ENCODE measurements at places on chromosomes 7 and 10.
A peak's percentile ranks its signal among the peaks of the same experiment; 100 is the strongest.

DNA sequence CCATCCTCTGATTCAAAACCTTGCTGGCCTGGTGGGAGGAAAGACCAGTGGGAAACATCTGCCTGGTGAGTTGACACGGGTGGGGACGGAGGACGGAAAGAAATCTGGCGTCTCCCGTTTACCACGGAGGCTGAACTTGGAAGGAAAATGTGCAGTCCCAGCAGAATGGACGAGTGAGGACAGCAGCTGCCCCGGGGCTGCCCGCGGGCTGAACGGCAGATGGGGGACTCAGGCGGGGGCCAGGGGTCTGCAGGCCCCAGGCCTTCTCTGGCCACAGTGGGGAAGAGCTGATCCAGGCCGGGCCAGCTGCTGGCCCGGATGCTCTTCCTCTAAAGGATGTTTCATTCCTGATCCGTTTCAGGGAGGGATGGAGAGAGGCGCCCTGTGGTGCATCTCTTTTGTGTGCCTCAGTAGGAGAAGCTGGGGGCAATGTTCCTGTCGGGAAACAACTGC, 147.5 kb upstream of the CHST15 start:
- no peak for DNase-seq

DNA sequence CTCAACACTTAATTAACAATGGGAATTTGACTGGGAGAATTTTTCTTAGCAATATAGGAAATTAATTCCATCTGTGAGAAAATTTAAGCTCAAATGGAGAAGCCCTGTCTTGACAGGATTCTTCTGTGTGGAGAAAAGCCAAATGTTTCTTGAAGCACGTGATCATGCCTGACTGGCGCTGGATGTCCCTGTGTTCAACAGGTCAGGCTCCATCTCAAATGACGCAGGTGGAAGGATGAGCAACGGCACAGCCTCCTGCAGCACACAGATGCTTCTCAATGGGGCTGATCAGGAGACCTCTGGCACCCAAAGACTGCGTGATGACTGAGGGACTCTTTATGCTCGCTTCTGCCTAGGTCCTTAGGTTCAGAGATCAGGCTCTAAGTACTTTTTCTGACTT, 143.8 kb downstream of the RSU1 start:
- no peak for DNase-seq

- DNase-seq: no peak
These were observed 11.5 kb upstream of the PLAU start for GRCh38 chr10:73899423-73899822.

DNA sequence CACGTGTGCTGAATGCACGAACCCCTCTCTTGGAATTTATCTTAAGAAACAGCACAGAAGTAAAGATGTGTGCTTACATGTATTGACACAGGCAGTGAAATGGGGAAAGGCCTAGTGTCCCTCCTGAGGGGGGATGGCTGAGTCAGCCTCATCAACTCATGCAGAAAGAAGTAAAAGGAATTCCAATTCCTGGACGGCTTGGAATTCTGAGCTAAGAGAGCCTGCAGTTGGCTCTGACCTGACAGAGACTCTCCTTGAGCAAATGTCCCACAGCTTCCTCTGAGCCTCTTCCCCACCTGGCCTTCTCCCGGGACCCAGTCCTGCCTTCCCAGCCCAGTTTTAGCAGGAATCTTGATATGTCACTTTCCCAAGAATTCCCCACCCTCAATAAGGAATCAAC, 542.4 kb upstream of the ADARB2 start:
- no peak for DNase-seq

GRCh38 chr10:19785366-19785765, 30.9 kb upstream of the PLXDC2 start:
- no peak for DNase-seq

GRCh38 chr7:104903044-104903443, 111.0 kb upstream of the KMT2E start:
- DNase-seq: no peak

- no peak for DNase-seq
These were observed 61.9 kb upstream of the OPN4 start for GRCh38 chr10:86592413-86592812.

DNA sequence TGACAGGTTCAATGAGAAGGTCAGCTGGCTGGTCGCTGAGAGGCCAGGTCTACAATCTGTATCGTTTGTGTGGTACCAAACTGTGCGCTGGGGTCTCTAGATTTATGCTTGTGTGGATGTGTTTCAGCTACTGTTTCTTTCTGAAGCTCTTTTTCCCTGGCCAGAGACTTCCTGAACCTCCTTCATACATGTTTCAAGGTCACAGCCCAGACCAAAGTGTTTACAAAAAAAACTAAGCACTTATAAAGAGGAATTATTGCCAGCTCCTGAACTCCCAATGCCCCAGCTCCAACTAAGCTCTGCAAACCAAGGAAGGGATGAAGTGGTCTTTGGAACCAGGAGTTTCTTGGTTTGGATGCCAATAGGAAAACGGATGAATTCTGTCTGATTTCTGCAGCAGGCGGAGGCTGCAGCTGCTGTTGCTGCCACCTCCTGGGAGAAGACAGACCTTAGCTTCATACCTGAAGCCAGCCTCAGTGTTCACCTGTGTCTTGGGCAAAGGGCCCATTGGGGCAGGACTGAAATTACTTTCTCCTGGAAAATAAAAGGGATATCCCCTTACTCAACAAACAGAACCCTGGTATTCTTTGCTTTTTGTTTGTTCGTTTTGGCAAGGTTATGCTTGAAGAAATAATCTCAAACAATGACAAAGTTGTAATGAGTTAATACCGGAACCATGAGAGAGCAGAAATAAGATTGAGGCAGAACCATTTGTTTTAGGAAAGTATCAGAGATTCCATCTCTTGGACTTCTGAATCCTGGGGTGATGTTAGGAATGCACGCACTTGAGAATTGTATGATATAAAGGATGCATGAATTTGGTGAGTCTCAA, 24.6 kb upstream of the MKLN1 start:
- peak; percentile 3 for DNase-seq

DNA sequence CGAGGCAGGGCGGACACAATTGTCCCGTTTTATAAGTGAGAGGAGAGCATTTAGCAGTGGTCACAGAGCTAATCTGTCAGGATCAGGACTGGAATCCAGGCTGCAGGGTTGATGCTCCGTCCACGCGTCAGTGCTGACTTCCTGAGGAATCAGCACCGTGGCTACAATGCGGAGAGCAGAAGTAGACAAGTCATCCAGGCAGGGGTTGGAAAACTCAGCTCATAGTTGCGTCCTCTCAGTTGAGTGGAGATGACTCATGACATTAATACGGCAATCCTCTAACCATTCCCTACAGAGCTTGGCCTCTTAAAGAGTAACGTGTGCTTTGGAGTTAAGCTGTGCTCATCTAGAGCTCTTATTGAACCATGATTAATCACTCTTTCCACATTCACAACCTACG, 17.1 kb upstream of the HTR5A start:
- DNase-seq: no peak

- DNase-seq: no peak
These were observed 10.4 kb upstream of the TRIM8 start for GRCh38 chr10:102633848-102634247.

DNA sequence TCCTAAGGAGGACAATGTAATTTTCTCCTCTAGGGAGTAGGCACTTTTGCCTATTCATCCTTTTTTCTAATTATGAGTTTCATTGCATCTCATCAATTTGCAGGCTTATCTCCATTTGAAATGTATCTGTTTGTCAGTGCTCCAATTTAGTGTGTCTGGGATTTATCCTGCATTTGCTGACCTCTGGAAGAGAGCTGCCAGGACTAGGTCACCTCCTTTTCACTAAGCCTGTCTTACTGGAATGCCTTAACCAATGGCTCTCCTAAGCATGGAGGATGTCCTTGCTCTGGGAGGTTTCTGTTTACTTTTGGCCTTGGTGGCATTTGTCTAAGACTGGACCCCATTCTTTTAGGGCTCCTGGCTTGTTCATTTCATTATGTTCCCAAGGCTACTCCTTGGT, 261.5 kb downstream of the NEBL start:
- no peak for DNase-seq

DNA sequence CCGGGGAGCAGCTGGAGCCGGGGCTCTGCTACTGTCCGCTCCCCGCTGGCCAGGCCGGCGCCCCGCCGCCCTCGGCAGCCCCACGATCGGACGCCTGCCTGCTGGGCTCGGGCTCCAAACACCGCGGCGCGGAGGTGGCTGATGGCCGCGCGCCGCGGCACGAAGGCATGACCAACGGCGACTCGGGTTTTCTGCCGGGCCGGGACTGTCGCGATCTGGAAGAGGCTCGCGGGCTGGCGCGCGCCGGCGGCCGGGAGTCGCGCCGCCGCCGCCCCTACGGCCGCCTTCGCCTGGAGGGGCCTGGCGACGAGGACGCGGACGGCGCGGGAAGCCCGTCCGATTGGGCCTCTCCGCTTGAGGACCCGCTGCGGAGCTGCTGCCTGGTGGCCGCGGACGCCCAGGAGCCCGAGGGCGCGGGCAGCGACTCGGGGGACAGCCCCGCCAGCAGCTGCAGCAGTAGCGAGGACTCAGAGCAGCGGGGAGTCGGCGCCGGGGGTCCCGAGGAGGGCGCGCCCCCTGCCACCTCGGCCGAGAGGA, 570 bp downstream of the TBC1D12 start:
- no peak for DNase-seq

- DNase-seq: no peak
These were observed 1239.2 kb downstream of the REEP3 start for GRCh38 chr10:64760371-64760770.

Measured in activated T-helper 9 cell treated with anti-CD3 and anti-CD28 coated beads, Interleukin-2, amount 50 U/mL, for 16 hours (primary cell).